Esophagus mucosa (tissue), 1 donor: ENCODE measurements at places on chromosomes 2 and 18. TPM values are rescaled to one million over a fixed set of nuclear protein-coding genes. Genes with fewer than 3 reads are reported as not detected.
A peak's percentile ranks its signal among the peaks of the same experiment; 100 is the strongest.

- ATAC-seq, result peak; percentile 85
These were observed 40.1 kb downstream of the ODC1 start for GRCh38 chr2:10407841-10408648.

DNA sequence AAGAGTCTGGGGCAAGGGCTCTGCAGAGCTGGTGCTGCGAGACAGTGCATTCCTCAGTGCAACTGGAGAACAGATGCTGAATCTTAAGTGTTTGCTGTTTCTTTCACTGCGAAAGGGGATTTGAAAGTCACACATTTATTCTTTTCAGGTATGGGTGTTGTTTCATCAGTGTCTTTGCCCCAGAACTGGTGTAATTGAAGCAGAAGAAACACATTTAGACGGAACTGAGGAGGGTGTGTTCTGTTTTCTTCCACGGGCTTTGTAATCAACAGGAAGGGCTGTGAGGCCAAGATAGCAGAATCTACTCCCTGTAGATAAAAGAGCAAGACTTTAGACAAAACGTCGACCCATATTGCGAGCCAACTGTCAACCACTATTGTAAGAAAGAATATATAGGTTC lies 151.9 kb downstream of the EPHA4 start:
- no peak for ATAC-seq

GRCh38 chr2:207008105-207008990 lies 69.0 kb downstream of the CPO start:
- no peak for ATAC-seq

LYG1 gene
- total RNA-seq, result 0.20 TPM

- ATAC-seq, result no peak
These were observed 564.7 kb upstream of the PIK3C3 start for GRCh38 chr18:41390309-41390708.

DNA sequence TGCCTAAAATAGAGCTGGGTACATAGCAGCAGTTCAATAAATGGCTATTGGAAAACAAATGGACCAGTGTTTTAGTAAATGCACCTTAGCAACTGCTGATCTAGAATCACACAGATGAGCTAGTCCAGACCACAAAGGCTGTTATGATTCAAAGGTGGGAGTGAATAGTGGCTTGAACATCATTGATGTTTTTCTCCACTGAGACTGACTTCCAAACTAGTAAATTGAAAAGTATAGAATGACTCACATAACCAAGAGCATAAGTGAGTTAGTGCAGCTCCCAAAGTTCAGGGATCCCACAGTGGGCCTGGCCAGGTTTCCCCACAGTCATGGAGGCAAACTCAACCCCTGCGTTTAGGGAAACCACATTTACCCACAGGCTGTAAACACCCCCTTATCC lies 106.7 kb upstream of the YPEL5 start:
- no peak for ATAC-seq

GRCh38 chr18:23837591-23837990 lies 148.3 kb downstream of the LAMA3 start:
- no peak for ATAC-seq

TEKT4 gene
- not detected for total RNA-seq

DNA sequence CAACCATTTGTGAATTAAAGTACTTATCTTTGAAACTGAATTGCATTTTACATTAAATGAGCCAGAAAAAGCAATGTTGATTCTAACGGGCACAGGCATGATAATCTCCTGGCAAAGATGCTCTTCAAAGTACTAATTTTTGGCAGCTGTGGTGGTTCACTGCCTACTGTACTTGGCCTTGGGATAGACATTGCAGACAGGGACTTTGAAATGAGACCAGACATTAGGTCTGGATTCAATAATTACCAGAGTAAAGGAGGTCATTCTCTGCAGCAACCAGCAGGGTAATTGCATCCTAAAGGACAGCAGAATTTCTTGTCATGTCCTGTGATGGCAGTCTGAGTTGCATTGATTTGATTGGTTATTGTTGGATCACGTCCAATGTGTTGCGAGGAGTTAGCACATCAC lies 986.5 kb downstream of the TDRD15 start:
- no peak for ATAC-seq

- ATAC-seq, result no peak
These were observed 2.0 kb upstream of the ANKRD29 start for GRCh38 chr18:23664674-23665073.

- ATAC-seq, result no peak
These were observed 82.6 kb upstream of the ALPP start for GRCh38 chr2:232295971-232296370.

DNA sequence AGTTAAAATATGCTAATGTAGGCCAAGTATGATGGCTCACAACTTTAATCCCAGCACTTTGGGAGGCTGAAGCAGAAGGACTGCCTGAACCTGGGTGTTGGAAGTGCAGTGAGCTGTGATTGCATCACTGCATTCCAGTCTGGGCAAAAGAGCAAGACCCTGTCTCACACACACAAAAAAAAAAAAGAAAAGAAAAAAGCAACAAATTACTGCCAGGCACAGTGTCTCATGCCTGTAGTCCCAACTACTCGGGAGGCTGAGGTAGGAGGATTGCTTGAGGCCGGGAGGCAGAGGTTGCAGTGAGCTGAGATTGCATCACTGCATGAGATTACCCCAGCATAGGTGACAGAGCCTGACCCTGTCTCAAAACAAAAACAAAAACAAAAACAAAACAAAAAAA lies 110.6 kb downstream of the PRELID3A start:
- ATAC-seq, result no peak

DNA sequence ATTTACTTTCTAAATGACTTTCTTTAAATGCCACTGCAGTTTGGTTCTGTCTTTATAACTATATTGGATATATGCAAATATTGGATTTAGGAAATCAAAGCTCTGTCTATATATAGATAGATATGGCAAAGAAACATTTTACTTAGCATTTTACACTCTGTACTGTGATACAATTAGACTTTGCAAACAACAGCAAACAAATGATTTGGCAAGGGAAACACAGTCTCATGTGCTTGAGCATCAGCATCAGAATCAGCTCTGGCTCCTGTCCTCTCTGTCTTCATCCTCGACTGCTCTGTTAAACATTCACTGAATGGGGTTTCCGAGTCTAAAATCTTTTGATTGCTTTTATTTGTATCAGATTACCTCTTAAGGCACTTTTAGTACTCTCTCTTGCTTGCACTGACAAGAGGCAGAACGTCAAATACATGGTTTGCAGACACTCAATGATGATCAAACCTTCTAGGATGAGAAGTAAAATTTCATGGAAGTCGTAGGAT lies 176.8 kb upstream of the LRP1B start:
- ATAC-seq, result no peak

DCDC2C gene
- total RNA-seq, result not detected
